ENCODE measurements at places on chromosomes 7 and 10.

GRCh38 chr10:74418285-74418872 is 267.4 kb downstream of the ADK start:
- DNase-seq, result no peak

DNA sequence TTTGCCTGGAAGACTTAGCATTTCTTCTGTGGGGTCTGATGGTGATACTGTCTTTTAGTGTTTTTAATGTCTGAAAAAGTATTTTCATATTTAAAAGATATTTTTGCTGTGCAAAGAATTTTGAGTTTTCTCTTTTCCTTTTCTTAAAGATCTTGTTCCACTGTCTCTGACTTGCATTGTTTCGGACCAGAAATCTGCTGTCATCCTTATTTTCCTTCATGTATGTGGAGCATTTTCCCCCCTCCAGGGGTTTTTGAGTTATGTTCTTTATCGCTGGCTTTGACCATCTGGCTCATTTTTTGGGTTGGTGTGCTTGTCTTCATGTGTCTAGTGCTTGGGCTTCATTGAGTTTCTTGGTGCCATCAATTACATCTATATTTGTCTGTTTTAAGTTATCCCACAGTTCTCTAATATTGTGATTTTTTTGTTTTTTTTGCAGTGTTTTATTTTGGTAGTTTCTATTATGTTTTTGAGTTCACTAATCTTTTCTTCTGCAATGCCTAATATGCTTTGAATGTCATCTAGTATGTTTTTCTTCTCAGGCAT is 119.9 kb downstream of the MGMT start:
- DNase-seq, result no peak

DNA sequence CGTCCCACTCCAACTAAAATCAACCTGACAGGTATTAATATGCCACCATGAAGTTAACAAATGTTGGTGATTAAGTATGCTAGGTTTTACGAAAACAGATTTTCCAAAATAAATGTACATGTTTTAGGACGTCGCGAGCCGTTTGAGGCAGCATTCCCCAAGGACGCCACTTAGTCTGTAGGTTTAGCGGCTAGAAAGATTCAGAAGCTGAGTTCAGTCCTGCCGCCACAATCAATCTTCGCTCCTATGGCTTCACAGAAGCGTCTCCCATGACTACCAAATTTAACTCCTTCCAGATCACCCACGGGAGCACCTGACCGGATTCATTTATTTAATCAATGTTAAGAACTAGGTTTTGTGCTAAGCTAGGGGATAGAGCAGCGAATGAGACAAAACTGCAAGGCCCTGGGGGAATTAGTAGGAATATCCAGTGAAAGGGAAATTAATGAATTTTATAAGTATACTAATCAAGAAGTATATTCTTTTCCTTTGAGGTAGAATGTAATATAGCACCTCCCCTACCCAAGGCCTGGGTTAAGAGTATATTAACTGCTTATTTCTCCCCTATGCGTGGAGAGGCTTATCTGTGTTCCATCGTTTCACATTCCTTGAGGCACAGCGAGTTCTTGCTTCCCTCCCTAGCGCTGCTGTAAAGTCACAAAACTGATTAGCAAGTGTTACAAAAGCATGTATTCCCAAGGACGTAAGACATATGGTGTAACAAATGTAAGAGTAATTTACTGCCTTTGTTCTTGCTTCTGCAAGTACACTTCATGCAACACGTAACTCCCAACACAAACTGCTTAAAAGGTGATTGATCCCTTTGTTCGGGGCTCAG is 994 bp upstream of the CYP51A1 start:
- DNase-seq, result no peak

DNA sequence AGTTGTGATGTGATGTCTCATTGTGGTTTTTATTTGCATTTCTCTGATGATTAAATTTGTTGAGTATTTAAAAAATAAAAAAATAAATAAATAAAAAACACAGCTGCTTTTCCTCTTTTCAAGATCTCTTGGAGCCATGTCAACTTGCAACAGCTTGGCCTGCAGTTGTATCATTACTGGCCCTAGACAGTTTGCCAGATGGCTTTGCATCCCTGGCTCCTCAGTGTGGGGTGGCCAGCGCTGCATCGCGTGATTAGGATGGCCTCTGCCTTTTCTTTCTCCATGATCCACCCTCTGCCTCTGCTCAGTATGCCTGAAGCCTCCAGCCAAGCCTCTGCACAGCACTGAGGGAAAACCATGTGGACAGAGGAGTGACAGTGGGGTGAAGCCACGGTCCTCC is 96.8 kb downstream of the PPP1R3C start:
- no peak for DNase-seq

GRCh38 chr7:87413029-87413428 is 62.5 kb downstream of the ABCB4 start:
- no peak for DNase-seq

DNA sequence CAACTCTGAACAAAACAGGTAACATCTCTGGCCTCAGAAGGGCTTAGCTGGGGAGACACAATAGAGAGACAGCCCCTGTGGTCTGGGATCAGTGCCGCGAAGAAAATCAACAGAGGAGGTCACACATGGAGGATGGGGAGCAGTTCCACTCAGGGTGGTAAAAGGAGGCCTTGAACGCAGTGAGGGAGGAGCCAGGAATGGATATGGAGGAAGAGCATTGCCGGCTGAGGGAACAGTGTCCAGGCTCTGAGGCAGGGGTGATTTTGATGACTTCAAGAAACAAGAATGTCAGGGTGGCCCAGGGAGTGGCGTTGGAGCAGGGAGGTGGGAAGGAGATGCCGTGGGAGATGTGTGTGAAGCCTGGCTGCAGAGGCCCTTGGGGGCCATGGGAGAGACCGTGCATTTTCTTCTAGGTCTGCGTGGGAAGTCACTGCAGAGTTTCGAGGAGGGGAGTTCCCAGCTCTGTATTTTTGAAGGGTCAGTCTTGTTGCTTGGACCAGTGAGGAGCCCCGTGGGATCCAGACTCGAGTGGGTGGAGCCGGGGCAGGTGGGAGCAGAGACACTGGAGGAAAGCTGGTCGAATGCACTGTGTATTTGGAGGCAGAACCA is 35.7 kb upstream of the SH2D4B start:
- DNase-seq, result no peak

GRCh38 chr10:1662438-1663025 is 74.8 kb downstream of the ADARB2 start:
- DNase-seq, result no peak

GRCh38 chr7:140924019-140924820 is 509 bp downstream of the BRAF start:
- peak; percentile 66 for DNase-seq

GRCh38 chr7:27962273-27962672 is 218.3 kb downstream of the JAZF1 start:
- DNase-seq, result no peak

DNA sequence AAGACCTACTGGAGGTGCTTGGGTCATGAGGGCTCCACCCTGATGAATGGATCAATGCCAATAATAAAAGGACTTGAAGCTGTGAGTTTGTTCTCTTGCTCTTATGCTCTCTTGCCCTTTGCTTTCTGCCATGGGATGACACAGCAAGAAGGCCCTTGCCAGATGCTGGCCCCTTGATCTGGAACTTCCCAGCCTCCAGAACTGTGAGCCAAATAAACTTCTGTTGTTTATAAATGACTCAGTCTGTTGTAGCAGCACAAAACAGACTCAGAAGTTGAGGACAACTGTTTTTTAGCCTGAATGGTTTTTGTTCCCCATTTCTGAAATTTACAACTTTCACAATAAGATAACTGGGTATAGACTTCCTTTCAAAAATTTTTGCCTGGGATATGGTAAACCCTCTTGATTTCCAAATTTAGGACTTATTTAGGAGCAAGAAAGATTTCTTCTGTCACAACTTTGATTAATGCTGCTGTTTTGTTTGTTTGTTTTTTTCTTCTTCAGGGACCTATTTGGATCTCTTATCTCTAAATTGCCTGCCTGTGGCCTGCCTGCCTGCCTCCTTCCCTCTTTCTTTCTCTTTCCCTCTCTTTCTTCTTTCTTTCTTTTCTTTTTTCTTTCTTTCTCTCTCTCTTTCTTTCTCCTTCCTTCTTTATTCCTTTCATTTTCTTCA is 12.1 kb downstream of the ENTPD1 start:
- DNase-seq, result no peak

GRCh38 chr7:118057404-118057803 is 126.6 kb upstream of the LSM8 start:
- no peak for DNase-seq

DNA sequence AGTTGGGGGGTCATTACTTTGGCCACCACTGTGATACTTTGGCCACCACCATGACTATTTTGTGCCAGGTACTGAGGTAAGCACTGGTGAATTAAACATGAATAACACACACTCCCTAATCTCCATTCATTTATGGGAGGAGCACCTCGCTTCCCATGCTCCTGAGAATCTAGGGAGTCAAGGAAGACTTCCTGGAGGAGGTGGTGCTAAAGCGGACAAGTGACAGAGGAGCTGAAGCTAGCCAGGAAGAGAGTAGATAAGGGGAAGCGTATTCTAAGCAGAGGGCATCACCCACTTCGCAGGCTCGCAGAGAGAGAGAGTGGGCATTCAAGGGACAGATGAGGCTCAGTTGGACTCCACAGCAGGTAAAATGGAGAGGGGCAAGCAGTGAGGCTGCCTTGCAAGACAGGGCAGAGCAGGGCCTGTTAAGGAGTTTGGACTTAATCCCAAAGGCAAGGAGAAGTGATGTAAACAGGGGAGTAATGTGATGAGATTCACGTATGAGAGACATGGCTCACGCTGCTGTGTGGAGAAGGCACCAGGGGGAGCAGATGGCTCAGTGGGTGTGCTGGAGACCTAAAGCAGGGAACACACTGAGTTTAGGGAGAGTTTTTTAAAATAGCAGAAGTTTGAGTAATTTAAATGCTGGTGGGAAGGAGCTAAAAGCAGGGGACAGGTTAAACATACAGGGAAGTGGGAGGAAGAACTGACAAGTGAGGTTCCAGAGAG is 21.3 kb upstream of the TMEM248 start:
- DNase-seq, result no peak

DNA sequence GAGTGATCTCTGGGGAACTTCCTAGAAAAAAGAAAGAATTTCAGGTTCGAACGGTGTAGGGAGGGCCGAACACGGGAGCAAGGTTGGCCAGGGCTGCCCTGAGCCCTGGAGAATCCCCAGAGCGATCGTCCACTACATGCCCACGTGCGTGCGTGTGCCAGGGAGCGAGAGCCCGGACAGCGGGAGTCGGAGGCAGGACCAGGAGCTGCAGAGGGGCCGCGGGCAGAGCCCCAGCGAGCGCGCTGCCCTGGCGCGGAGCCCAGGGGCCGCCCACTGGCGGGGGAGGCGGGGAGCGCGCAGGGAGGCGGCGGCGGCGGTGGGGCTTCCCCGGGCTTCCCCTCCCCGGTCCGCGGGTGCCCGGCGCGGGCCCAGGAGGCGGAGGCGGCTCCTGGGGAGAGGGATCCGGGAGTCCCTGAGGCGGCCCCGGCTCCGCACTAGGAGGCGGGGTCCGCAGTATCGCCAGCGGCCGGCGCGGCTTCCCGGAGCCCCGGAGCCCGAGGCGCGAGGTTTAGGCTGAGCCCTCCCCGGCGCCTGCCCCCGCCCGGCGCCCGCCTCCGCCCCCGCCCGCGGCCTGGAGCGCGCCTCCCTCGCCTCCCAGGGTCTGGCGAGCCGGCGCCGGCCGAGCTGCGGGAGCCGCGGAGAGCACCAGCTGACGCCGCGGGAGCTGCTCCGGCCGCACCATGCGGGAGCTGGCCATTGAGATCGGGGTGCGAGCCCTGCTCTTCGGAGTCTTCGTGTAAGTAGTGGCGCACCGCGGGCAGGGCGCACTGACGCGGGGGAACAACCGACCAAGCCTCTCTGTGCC is at the start of gene PLPP4:
PLPP4 (plus strand) TSS at position 602 of the 805 bp plus-strand sequence; CDS start at position 681, 79 bp downstream.
- DNase-seq, result no peak

- no peak for DNase-seq
These were observed 78.3 kb downstream of the RAPGEF5 start for GRCh38 chr7:22278660-22279059.

DNA sequence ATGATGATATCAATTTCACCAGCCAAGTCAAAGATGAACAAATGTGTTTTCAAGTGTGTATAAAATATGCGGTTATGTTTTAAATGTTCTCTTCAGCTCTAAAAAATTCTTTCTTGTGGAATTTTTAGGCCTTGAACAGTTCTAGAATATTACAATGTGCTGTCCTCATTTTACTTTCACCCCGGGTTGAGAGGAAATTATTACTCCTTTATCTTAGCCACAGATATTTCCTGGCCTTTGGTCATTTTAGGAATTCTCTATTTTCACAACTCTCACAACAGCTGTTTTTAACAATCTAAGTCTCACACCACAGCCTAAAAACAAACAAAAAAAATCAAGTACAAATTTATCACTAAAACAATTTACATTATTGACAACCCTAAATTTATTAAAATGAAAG is 112.2 kb upstream of the HGF start:
- no peak for DNase-seq

GRCh38 chr10:103843045-103843444 is 12.3 kb downstream of the SH3PXD2A start:
- no peak for DNase-seq

GRCh38 chr7:26413007-26413691 is 121.5 kb downstream of the SNX10 start:
- no peak for DNase-seq

DNA sequence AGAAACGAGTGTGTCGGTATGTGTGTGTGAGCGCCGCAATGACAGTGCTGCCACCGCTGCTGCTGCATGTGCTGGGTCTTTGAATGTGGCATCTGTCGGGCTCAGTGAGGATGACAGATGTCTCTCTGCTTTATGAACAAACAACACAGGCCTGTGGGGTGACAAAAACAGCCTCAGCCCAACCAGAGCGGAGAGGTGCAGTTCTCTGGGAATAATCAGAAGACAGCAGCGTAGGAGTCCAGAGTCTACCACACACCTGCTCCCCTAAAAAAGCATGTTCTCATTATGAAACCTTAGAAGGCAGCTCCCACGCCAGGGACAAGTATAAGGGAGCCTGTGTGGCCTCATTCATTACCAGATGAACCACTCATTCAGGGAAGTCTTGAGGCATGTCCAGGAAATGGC is 278.3 kb downstream of the KCNMA1 start:
- DNase-seq, result no peak

- DNase-seq, result no peak
These were observed 466.5 kb downstream of the PHTF2 start for GRCh38 chr7:78265071-78265470.
